Progenitor cell of endocrine pancreas (in vitro differentiated cells): ENCODE measurements at places on chromosomes 1 and 21.

- no peak for DNase-seq
Measured at GRCh38 chr21:36132696-36133095, 2.2 kb upstream of the CBR3 start.

- DNase-seq, result no peak
Measured at GRCh38 chr1:28160782-28161266, 15.7 kb downstream of the PTAFR start.

DNA sequence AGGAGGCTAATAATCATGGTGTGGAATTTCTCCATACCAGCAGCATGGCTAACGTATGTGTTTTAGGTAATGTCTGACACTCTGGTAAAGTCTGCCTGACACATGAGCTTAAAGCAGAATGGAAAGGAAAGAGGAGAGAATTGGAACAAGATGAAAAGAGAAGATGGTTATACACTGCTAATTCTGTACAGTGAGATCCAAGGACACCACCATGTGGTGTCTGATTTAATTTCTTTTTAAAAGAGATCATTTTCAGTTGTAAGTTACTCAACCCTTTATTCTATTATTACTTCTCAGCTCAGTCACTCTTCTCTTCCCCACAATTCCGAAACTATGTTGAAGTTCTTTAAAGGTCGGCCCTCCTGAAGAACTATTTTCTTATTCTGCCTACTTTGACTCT, 15.6 kb downstream of the PRKAB2 start:
- DNase-seq, result no peak

GRCh38 chr1:98910827-98911226, 93.8 kb downstream of the PLPPR5 start:
- no peak for DNase-seq

DNA sequence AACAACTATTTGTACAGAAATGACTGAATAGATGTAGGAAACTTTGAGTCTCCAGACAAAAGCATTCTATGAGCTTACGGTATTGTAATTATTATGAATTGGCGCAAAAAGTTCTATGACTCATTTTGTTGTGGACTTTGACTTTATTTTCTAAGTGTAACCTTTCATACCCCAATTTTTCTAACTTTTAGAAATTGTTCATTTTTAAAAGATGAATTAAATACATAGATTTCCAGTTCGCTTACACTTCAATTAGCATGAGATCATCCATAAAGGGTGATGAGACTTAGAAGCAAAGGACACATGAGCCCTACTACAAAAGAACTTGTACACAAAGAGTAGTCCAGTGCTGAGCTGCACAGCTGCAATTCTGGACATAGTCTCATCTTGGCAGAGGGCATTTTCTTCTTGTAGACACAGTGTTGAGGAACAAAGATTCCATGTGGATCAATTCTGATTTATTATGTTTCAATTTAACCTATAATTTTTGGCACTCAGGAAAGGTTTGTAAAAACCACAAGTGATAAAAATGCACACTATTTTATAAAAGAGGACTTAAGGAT, 431.1 kb downstream of the LRRIQ3 start:
- DNase-seq, result no peak

DNA sequence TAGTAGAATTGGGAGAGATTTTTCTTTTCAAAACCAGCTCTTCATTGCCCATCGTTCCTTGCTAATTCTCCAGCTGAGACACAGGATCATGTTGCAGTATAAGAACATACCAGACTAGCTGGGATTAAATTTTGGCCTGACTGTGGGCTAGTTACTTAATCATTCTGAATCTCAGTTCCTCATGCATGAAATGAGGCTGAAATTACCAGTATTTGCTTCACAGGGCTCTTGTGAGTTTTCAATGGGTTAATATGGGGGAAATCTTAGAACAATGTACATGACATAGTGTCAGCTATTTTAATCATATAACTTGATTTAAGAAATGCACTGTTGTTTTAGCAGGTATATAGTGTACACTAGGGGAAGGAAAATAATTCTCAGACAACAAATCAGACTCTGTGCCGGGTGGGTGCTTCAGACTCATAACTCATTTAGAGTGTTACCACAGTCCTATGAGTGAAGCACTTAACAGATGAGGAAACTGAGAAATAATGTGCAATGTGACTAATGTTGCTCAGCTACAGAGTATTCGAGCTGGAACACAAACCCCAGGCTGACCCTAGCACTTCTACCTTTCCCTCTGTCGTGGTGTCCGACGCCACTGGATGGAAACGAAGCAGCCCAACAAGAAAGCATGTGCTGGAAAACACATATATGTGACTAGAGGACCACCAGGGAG, 137.6 kb upstream of the SGIP1 start:
- no peak for DNase-seq

DNA sequence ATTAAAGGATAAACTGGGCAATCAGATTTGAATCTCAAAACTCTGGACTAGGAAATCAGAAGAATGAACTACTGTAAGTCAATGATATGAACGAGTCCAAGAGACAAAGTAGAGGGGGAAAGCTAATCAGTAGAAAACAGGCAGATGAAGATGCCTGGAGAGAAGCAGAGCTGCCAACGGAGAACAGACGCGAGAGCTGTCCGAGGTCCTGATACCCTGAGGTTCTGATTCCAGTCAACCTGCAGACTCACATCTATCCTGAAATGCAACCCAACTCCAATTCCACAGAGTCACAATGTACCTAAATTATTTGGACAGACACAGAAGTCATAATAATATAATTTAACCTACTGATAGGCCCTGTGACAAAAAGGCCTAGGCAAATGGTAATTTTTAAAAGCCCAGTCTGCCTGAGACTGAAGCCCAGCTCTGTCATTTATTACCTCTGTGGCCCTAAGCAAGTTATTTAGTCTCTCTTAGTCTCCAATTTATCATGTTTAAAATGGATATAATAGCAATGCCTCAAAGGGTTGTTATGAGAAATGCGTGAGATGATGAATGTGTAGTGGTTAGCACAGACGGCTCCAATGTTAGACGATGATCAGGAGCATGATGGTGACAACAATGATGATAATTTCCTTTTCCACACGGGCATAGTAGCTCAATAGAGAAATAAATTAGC, 33.4 kb downstream of the RGS7 start:
- peak; percentile 48 for DNase-seq

DNA sequence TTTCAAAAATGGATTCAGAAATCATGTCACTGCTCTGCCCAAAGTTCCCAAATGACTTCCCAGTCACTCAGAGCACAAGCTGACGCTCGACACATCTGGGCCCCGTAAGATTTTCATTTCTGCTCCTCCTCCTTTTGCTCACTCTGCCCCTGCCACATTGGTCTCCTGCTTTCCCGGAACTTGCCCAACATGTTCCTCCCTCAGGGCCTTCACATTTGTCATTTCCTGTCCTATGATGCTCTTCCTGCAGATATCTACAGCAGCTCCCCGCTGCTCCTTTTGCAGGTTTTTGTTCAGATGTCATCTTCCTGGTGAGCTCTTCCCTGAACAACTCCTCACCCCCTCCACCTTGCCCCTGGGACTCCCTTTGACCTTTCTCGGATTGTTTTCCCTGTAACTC, 58.5 kb upstream of the IVNS1ABP start:
- no peak for DNase-seq

- DNase-seq, result no peak
Measured at GRCh38 chr1:179287946-179288345, 5.7 kb upstream of the SOAT1 start.

DNA sequence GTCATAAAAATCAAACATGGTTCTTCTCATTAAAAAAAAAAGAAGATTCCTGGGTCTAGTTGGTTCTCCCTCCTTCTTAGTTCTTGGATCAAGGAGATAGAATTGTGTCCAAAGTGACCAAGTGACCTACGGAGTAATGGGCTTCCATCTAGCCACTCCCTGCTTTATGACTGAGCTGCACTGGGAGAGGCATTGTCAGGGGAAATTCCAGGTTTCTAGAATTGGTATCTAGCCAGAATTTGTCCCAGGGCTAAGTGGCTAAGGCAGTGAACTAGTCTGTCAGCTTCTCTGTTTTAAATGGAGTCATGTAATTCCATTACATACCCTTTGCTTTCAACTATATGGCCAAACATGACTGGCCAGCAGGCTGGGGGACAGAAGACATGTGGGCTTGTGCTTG, 40.1 kb upstream of the ERG start:
- DNase-seq, result no peak

GRCh38 chr1:231986631-231987336, 360.2 kb downstream of the DISC1 start:
- no peak for DNase-seq

GRCh38 chr1:30397576-30397975, 325.8 kb downstream of the MATN1 start:
- DNase-seq, result no peak

DNA sequence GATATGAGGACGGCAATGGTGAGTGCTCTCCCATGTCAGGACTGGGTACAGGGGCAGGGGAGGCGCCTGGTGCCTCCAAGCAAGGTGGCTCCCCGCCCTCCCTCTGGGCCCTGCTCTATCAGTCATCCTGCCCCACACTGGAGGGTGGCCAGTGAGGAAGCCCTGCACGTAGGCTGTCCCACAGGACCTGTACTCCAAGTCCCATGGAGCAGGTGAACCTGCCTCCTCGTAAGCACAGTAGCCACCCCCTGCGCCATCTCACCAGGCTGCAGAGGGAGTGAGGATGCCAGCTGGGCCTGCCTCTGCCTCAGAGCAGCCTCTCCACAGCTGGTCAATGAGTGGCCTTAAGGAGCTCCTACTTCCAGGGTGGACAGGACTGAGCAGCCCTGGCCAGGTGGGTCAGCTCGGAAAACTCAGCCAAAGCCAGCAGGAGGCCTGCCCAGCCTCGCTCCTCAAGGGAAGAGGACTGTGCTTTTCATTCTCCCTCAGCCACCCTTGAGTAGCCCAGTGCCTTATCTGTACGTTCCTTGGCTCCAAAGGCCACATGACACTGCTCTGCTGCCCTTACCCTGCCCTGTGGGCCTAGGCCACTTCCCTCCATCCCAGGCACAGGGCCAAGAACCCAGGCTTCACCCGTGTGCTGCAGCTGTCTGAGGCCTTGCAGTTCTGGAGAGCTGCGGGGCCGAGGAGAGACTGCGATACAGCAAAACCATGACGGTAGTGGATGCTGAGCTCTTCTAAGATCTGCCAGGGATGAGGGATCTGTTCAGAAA, 39.6 kb downstream of the SLC45A1 start:
- no peak for DNase-seq

- DNase-seq, result no peak
Measured at GRCh38 chr21:32426066-32426465, 13.6 kb downstream of the EVA1C start.

GRCh38 chr1:3060127-3060526, 8.9 kb upstream of the PRDM16 start:
- DNase-seq, result no peak

- DNase-seq, result no peak
Measured at GRCh38 chr1:218496561-218496960, 151.4 kb downstream of the TGFB2 start.

GRCh38 chr1:33346927-33347649, 26.2 kb upstream of the A3GALT2 start:
- no peak for DNase-seq

GRCh38 chr1:159890390-159890789, 9.6 kb downstream of the CFAP45 start:
- DNase-seq, result no peak

GRCh38 chr21:27418346-27418745, 451.5 kb upstream of the ADAMTS5 start:
- DNase-seq, result no peak

GRCh38 chr1:82059959-82060358, 259.2 kb downstream of the ADGRL2 start:
- DNase-seq, result no peak

DNA sequence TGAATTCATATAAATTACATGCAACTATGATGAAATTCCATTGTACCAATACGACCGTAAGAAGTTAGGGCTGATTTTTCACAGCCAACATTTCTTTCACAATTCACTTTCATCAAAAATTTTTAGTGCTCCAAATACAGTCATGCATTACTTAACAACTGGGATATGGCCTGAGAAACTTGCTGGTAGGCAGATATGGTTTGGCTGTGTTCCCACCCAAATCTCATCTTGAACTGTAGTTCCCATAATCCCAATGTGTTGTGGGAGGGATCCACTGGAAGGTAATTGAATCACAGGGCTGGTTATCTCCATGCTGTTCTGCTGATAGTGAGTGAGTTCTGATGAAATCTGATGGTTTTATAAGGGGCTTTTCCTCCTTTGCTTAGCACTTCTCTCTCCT, 244.4 kb downstream of the AKT3 start:
- DNase-seq, result no peak

GRCh38 chr1:220219136-220219442, 53.2 kb downstream of the RAB3GAP2 start:
- DNase-seq, result no peak

- DNase-seq, result no peak
Measured at GRCh38 chr1:181033799-181034451, at the start of gene MR1. Gene MR1 (plus strand): TSS chr1:181033983. CDS start chr1:181034008, 25 bp downstream.

- DNase-seq, result no peak
Measured at GRCh38 chr1:172964864-172965263, 85.9 kb downstream of the TNFSF18 start.

DNA sequence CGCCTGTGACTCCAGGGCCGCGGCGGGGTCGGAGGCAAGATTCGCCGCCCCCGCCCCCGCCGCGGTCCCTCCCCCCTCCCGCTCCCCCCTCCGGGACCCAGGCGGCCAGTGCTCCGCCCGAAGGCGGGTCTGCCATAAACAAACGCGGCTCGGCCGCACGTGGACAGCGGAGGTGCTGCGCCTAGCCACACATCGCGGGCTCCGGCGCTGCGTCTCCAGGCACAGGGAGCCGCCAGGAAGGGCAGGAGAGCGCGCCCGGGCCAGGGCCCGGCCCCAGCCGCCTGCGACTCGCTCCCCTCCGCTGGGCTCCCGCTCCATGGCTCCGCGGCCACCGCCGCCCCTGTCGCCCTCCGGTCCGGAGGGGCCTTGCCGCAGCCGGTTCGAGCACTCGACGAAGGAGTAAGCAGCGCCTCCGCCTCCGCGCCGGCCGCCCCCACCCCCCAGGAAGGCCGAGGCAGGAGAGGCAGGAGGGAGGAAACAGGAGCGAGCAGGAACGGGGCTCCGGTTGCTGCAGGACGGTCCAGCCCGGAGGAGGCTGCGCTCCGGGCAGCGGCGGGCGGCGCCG, at the start of gene SIM2:
TSS of gene SIM2 (plus strand) at position 135 of the 565 bp plus-strand sequence. CDS start 632 bp downstream, outside the sequence.
- DNase-seq, result no peak

DNA sequence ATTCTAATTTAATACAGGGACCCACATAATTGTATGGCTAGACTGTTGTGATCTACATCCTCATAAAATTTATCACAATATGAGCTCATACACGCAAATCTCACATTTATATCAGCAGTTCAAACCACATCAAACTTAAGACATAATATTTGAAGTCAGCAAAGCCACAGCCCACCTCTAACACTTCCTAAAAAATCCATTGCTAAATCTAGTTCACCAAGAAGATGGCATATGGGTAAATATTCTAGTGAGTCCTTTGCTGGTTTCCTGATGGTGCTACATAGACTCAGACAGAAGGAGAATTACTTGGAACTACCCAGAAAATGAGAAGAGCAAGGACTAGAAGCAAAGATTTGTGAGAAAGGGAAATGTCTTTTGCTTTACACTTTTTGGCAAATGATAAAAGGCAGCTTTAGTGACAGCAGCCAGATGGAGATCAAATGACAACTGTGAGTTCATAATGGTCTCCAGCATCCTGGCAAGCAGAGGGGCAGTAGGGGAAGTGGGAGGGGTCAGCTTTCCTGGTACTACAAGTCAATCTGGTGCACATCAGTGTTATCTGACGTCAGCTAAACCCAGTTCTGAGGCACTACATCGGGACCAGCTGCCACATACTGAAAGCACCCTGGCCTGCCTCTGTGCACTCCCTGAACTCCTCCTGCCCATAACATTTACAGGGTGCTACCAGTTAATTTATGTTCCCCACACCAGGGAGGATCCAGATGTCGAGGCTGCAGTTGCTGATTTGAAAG, 10.6 kb upstream of the GADD45A start:
- DNase-seq, result no peak
